ENCODE measurements at places on chromosomes 1 and 21.

DNA sequence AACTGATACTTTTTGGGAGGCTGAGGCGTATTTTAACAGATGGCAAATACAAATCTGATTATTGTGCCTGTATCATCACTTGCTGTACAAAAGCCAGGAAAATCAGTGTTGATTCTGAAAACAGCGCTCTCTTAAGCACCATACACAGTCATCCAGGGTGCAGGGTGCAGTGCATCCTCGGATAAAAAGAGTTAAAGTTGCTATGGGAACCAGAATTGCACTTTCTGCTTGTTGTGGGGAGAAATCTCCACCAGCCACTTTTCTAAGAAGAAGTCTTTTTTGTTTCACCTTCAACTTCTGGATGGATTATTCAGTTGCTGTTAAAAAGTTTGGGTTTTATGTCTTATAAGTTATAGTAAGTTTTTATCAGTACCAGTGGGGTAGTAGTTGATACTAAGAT lies 3.8 kb downstream of the LAMC1 start:
- DNase-seq, result no peak

DNA sequence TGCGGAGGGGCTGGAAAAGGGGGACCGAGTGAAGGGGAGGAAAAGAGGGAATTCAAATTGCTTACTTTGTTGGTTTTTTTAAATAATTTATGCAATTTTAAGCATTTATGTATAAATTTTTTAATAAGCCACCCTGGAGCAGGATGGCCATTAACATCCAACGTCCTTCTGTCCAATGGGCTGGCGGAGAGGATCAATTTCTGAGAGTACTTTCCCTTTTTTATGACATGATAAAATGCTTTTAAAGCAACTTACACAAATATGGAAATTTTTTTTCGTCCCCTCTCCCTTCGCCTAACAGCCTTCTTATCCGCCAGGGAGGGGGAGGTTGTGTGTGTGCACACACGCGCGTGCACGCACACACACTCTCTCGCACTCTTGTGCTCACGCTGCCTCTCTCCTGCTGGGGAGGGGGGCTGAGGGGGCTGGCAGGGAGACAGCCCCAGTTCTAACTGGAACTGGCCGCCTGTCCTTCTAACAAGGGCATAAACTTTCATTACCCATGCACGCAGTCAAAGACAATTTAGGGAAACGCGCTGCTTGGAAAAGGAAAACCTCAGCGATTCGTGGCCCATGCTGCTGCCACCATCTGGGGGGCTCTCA lies 123.2 kb downstream of the CASZ1 start:
- no peak for DNase-seq

DNA sequence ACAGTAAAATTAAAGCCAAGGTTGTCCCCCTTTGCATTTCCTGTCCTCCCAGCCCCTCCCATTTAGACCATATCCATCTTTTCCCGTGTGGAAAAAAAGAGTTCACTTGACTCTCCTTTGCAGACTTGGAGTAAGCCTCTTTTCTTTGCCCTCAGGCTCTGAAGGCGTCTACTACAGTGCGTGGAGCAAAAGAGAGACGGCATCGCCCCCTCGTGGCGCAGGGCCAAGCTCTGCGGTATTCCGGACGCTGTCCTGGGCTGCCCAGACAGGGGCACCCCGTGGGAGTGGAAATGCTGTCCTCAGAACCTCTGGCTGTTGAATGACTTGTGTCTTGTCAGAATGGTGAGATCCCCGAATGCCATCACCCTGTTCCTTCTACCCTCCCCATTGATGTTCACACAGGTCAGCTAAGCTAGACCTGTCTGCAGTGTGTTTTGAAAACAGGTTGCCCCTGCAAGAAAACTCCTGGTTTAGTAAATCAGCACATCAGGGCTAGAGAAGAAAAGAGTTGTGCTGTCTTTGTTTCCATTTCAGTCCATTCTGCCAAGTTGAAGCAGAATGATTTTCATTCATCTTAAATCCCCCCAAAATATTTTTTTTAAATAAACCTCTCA lies 12.3 kb upstream of the GJA8 start:
- DNase-seq, result peak; percentile 29

DNA sequence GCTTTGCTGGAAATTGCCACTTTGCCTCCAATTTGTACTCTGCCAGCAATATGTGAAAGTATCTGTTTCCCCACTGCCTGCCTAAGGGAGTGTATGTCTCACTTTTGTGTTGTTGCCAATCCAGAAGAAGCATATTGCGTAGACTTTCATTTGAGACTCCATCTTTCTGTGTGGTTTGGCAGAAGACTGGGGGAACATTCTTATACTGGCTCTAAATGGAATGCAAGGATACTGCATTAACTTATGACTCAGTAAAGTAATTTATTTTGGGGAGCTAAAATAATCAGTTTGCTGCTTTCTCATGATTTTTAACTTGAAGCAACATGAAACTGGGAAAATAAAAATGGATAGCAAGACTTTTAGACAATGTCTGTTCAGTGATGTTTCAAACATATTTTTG lies 107.7 kb upstream of the TMPRSS2 start:
- DNase-seq, result peak; percentile 98

- DNase-seq, result no peak
These were observed 186.8 kb upstream of the C1orf174 start for GRCh38 chr1:4086921-4087320.

DNA sequence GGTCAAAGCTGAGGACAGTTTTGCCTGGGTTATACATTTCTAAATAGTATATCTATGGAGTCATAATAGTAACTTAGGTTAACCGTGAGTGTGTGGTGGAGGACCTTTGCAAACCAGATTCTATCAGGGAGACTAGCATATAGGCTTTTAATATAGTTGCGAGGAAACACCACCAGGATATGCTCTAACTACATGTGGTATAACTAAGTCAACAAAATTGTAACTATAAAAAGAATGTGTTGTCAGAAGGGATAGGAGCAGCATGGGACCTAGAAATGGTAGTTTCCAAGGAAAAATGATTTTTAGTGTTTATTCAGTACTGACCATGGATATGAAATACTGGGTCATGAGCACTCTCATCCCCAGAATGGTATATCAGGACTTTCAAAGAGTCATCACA lies 338.1 kb downstream of the TGFB2 start:
- DNase-seq, result peak; percentile 41

- no peak for DNase-seq
These were observed 371.8 kb downstream of the NPHP4 start for GRCh38 chr1:5620418-5620817.

- DNase-seq, result peak; percentile 50
These were observed 5.1 kb upstream of the SPATC1L start for GRCh38 chr21:46189213-46189958.

DNA sequence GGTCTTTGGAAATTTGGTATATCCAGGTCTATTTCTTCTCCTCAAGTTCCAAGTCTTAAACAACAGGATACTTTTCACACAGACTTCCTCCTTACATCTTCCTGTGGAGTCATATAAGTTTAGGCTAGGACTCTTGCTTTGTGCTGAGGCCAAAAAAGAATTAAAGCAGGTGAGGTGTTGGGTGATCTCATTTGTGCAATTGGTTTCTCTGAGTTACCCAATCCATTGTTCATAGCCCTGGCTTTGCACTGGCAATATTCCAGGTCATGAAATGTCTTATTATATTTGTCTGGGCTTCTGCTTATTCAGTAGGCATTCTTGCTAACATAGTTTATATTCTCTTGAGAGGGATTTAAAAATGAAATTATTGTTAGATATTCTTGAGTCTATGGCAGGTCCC lies 14.1 kb upstream of the KIAA0040 start:
- DNase-seq, result no peak

DNA sequence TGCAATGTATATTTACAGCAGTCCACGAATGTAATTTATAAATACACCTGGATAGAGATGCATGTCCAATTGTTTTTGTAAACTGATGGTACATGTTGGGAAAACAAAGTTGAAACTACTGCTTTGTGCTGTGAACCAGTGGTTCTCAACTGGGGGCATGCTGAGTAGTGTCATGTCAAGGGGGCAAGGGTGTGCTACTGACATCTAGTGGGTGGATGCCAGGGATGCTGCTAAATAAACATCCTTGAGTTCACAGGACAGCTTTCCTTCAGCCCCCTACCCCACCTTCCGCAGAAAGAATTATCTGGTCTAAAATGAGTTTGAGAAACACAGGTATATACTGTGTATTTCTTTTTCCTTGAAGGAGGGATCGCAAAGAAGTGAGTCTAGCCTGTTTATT lies 95.9 kb downstream of the RASAL2 start:
- DNase-seq, result peak; percentile 44

- no peak for DNase-seq
These were observed 139.1 kb upstream of the ETV3 start for GRCh38 chr1:157277281-157277680.

- DNase-seq, result peak; percentile 34
These were observed 34.0 kb downstream of the SLC45A1 start for GRCh38 chr1:8351693-8352470.

GRCh38 chr1:217494767-217495166 lies 136.1 kb downstream of the GPATCH2 start:
- no peak for DNase-seq

- no peak for DNase-seq
These were observed 246.6 kb upstream of the ADGRL2 start for GRCh38 chr1:81554108-81554507.

DNA sequence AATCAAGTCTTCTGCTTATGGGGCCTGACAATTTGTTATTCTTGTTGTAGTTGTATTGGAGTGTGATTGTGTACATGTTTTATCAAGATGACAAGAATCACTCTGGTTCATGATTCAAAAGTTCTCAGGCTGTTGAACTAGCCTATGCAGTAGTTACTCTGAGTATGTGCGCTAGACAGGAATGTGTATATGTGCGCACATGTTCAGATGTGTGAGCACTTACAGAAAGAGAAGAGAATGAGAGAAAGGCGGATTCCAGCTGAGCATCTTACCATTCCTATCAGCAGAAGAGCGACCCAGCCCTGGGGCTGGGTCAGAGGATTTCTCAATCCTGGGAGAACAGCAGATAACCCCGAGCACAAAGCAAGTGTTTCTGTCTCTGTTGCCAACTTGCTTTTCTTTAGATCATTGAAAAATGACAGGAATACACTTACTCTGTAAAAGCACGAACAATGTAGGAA lies 110.8 kb upstream of the HOOK1 start:
- peak; percentile 42 for DNase-seq

GRCh38 chr1:209742409-209743144 lies 13.3 kb upstream of the TRAF3IP3 start:
- peak; percentile 54 for DNase-seq

- no peak for DNase-seq
These were observed 53.0 kb upstream of the LAPTM5 start for GRCh38 chr1:30810416-30811080.

GRCh38 chr21:17660862-17661261 lies 48.2 kb upstream of the BTG3 start:
- DNase-seq, result no peak

Measured in fibroblast of skin of scalp (primary cell).